ENCODE measurements at places on chromosomes 2 and 18.

DNA sequence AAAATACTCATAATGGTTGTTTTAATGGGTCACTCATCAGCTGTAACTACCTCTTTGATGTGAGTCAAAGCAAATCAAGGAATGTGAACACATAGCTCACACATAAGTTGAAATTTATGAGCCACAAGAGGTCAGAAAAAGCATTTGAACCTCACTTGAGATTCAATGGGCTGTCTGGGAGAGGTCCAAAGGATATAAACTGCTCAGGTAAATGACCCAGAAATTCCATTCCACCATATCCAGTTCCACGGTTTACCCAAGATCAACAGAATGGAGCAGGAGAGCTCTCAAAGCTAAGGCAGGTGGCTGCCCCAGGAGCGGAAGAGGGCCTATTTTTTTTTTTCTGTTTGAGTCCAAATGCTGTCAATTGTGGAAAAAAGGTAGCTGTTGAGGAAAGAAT lies 464.1 kb downstream of the TNS1 start:
- peak; percentile 63 for DNase-seq

GRCh38 chr2:20513946-20514345 lies 67.1 kb downstream of the RHOB start:
- no peak for DNase-seq

DNA sequence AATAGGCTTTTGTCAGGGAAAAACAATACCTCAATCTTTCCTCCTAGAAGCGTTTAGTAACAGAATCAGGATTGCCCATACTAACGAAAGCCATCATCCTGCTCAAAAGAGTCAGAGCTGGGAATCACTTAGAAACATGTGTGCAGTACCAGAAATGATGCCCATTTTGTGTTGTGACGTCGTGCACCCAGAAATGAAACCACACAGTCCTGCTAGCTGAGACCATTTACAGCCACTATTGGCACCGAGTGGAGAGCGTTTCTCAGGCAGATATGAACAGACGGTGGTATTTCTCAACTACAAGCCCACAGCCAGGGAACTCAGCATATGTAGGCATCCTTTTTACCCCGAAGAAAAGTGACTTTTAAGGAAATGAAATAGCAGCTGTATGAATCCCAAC lies 284.3 kb upstream of the LRATD1 start:
- DNase-seq = no peak

DNA sequence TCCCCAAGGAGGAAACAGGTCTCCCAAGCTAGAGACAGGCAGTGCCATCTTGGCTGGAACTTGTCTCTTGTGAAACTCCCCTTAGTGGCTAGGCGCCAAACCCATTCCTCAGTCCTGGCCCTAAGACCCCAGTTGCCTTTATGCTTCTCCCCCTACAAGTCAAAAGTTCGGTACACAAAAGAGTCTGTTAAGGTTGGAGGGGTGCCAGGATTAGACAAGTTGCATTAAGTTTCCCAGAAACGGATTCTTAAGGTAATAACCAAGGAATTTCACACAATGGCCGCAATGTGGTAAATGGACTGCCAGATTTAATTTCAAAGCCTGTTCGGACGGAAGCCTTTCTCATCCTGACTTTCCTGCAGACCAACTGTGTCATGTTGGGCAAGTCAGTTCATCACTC lies 80.7 kb downstream of the CCBE1 start:
- no peak for DNase-seq

- DNase-seq = no peak
Measured at GRCh38 chr2:234029150-234029733, 21.3 kb upstream of the SPP2 start.

DNA sequence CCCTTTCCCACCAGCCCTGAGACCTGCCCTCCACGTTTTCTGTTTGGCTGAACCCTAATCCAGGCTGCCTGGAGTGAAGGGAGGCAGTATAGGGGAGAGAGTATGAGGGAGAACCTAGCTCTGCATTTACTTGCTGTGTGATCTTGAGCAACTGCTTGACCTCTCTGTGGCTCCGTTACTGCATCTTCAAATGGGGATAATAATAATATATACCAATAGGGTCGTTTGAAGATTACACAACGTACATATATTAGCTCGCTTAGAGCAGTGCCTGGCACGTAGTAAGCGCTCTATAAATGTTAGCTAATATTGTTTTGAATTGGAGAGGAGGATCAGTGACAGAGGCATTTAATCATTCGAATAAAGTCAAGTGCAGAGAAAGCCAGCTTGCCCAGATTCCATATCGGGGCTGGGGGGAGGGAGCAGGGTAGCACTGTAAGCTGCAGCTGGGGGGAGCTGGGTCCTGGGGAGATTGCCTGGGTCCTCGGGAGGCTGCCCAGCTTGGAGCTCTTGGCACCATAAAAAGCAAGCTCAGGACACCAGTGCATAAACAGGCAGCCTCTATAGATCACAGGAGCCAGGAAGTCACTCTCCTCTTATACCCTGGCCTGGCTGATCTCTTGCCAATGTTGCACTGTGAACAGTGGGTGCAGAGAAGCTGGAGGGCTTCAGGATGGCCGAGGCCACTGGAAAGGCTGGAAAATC lies 19.1 kb downstream of the KCNK3 start:
- peak; percentile 42 for DNase-seq

DNA sequence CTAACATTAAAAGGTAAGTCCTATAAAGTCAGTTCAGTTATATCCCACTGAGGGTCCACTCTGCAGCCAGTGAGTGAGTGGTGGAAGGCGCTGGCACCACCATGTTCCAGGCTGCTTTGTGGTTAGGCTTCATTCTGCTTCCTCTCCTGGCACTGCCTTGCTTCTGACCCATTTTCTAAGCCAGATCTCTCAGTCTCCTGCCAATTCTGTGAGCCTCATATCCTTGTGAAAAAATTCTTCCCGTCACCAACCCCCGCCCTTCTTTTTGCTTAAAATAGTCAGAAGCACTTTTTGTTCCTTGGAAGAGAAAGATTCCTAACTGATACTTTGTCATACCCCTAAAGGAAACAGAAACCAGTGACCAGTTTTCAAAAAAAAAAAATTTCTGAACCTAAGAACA lies 139.8 kb upstream of the NCK2 start:
- no peak for DNase-seq

GRCh38 chr2:126244937-126245336 lies 411.0 kb upstream of the GYPC start:
- peak; percentile 33 for DNase-seq

GRCh38 chr2:25298776-25299431 lies 42.8 kb downstream of the DNMT3A start:
- DNase-seq = no peak

GRCh38 chr18:68735483-68736343 lies 20.8 kb upstream of the TMX3 start:
- peak; percentile 67 for DNase-seq

- no peak for DNase-seq
Measured at GRCh38 chr2:39469807-39470206, 32.7 kb upstream of the MAP4K3 start.

DNA sequence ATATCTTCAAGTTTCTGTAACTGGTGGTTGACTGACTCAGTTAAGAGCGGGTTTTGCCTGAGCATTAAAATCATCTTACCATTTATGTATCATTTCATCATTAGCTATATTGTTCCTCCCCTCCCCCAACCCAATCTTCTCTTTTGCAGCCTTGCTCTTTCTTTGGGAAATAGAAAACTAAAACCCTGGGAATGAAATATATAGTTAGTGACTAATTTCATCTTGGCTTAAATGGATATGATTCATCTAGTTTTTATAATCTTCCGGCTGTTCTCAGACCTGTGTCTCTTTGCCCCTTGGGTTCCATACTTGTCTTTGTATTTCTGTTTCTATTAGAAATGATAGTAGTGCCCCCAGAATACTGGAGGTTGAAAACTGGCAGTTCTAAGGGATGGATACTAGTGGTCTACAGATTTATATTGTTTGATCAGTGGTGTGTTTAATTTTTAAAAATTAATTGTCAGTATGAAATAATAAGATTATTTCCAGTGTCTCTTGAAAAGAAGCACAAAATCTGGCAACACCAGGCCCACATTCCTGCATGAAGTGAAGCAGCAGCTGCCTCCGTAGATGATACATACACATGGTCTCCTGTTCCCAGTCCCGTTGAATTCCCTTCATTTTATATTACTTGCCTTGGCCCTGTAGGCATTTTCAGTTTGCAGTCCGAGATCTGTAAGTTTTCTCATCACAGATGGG lies 44.5 kb downstream of the PHLPP1 start:
- no peak for DNase-seq

GRCh38 chr2:178069551-178069950 lies 3.0 kb downstream of the PDE11A start:
- peak; percentile 88 for DNase-seq

DNA sequence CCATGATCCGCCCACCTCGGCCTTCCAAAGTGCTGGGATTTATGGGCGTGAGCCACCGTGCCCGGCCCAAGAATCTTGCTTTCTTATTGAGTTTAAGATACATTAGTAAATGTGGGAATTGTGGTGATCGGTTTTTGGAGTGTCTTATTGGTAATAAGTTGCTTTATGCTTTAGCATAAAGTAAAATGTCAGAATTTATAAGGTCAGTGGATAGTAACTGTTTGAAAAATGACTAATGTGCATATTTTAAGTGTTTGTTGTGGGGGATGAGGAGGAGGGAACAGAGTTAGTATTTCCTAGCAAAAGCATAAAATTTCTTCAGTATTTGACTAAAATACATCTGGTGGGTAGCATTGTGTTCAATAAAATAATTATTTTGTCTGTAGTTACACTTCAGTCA lies 77.4 kb downstream of the SLC39A10 start:
- DNase-seq = no peak

- no peak for DNase-seq
Measured at GRCh38 chr18:79872527-79873444, 75.0 kb downstream of the KCNG2 start.

DNA sequence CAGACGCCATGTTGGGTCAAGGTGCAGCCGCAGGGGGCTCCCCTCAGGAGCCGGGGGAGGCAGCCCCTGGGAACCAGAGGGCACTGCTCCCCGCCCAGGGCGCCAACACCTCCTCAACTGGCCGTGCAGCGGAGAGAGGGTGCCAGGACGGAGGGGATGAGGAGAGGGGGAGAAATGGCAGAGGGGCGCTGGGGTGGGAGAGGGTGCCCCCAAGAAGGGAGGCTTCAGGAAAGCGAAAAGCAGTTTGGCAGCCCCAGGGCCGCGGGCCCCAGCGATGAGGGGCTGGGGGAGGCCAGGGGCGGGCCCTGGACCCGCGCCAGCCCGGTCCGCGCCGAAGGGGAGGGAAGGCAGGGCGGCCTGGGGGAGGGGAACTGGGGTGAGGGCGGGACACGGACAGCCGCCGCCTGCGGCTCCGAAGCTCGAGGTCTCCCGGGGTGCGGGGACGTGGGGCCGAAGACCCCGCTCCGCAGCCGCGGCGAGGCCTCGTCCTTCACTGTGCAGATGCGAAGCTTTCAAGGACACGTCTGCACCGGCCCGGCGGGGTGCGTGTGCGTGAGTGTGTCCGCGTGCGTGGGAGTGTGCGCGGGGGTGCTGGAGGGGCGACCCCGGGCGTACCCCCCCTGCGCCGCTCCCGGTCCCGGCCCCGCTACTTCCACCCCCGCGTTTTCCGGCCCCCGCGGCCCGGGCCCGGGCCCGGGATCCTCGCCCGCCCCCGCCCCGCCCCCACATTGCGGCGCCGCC lies 1.4 kb downstream of the DNMT3A start:
- DNase-seq = peak; percentile 33

DNA sequence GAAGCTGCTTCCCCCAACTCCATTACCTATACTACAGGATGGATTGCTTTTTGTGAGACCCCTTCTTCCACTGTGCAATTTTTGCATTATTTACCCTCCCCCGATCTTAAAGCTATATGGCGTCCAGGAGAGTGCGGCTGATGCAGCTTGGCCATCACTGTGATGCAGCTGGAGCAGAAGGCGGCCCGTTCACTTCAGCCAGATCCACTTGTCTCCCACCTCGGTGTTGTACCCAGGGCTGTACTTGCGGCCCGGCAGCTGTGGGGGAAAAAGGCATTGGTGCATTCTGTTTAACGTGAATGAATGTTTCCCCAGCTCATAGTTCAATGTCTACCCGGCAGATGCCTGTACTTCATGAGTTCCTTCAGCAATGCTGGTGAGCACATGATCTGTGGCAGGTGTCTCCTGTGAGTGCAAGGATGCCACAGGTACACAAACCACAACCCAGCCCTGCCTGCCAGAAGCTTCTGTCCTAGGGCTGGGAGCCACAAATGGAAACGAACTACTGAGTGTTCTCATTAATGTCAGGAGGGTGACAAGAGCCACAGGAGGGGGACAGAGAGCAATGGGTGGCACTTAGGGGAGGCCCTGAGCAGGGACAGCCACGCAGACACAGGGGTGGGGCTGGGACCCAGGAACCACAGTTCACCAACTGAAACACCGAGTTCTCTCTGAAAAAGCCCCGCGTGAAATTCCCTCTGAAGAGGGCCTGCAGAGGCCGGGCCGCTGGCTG lies 64.0 kb downstream of the NDUFA10 start:
- no peak for DNase-seq

DNA sequence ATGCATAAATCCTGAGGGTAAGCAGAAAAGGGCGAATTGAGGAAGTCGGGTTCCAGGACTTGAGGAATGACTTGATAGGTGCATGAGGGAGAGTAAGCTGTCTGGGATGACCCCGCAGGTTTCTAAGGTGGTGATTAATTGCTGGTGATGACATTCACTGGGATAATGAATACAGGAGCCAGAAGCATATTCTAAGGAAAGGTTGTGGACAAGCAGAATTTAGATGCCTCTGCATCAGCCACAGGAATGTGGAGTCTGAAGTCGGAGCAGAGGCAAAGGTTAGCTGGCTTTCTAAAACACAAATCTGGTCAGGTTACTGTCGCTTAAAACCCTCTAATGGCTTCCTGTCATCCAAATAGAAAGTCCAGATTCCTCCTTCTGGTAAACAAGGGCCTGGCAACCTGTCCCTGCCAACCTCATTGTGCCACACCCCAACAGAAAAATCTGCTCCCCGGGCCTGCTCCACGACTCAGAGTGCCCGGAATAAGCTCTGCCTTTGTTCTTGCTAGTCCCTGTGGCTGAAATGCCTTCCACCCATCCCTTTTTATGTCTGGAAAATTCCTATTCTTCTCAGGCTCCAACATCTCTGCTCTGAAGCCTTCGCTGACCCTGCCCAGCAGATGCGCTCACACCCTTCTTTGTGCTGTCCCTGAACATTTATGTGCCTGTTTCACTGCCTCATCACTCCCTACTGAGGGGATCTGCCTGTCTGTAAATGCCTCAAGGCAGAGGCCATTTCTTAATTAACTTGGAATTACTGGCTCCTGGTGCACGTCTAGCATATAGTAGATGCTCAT lies 11.3 kb upstream of the TMEM214 start:
- DNase-seq = no peak

- DNase-seq = no peak
Measured at GRCh38 chr18:58267493-58267892, 223.5 kb downstream of the NEDD4L start.

DNA sequence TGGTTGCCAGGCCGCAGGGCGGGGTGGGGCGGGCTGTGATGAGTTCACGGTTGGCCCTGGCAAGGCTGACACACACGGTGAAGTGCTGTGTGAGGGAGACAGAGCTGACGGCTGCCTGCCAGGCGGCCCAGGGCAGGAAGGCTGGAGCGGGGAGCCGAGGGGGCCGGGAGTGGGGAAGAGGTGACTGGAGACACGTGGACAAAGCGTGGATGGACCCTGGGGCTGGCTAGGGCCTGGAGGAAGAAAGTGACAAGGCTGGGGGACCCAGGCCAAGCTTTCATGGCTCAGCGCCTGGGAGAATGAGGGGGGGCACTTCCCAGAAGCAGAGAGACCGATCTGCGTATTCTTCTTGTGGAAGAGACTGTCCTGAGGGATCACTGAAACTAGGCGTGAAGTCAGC lies 123.2 kb downstream of the DYSF start:
- no peak for DNase-seq
